Activated naive CD4-positive, alpha-beta T cell treated with anti-CD3 and anti-CD28 coated beads, Interleukin-2, amount 50 U/mL, for 16 hours (primary cell): ENCODE measurements at places on chromosomes 2 and 18.

DNA sequence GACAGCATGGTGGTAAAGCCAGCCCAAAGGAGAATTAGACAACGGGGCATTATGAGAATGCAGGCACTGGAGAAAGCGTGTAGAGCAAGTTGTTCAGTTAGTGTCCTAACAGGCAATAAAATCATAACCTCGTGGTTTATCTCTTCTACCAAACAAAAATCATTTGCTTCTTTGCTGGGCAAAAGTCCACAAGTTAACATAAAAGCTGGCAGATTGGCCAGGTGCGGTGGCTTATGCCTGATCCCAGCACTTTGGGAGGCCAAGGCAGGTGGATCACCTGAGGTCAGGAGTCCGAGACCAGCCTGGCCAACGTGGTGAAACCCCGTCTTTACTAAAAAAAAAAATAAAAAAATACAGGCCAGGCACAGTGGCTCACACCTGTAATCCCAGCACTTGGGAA, 364.1 kb downstream of the SETBP1 start:
- no peak for DNase-seq

- DNase-seq: no peak
Measured at GRCh38 chr18:59079264-59079663, 60.4 kb upstream of the SEC11C start.

DNA sequence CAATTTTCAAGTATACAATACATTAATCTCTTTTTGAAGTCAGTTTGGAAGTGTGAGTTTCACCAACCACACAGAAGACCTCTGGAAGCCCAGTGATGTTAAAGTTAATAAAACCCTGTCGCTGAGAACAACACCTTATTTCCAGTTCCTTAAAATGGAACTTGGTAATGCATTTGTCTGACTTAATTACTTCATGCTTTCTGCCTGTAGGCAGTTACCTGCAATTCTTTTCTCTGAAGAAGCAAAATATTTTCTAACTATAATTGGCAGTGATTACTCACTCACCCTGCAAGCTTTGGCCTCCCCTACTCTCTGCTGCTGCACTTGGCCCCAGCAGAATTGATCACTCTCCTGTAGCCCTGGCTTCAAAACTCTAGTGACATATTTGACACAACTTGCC, 81.5 kb downstream of the TXNL1 start:
- no peak for DNase-seq

- DNase-seq: no peak
Measured at GRCh38 chr2:202221873-202222272, 16.5 kb downstream of the SUMO1 start.

DNA sequence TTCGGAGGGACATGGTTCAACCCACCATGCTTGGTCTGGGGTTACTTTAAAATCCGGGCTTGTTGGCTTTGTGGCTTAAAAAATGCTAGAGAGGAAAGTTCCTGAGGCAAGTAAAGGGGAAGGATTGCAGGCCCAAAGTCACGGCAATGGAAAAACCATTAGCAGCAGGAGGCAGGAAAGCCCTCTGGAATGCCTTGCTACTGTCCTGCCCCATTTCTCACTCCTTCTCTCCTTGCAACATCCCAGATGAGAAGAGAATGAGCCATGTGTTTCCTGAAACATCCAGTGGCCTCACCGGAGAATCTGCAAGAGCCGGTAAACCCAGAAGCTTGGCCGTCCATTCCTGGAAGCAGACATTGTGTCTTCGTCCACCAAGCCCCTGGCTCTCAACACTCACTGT, 97.4 kb upstream of the LCLAT1 start:
- no peak for DNase-seq

- no peak for DNase-seq
Measured at GRCh38 chr2:200577027-200577426, 8.8 kb upstream of the AOX1 start.

GRCh38 chr2:21395366-21395765, 271.6 kb downstream of the TDRD15 start:
- no peak for DNase-seq
